ENCODE measurements at places on chromosomes 7 and 10. TPM values are rescaled to one million over a fixed set of nuclear protein-coding genes. Genes with fewer than 3 reads are reported as not detected.

DNA sequence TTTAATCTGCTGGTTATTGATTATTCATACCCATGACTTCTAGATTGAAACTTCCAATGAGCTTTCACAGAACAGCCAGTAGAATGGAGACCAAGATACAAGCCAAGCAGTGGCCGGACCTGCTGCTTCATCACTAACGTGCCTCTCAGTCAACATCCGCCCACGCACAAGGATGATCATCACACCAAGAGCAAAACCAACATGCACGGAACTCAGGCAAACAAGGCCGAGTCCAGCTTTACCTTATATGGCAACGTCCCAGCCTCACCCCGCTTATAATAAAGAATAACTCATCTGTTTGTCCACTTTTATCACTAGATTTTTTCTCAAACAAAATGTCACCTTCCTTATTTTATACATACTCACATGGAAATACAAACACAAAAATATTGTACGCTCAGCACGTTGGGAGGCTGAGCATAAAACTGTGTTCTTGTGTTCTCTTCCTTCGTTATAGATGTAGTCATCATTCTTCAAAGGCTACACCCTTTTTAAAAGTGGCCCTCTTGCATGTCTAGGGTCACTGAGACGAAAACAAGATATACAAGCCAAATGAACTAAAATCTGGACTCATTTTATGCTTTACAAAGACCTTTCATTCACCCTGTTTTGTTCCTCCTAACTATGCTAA, 122.7 kb downstream of the SFMBT2 start:
- DNase-seq: no peak

The IDI2 gene
- not detected for total RNA-seq

The CALHM1 gene
- not detected for total RNA-seq

GRCh38 chr7:3321206-3321605, 20.2 kb downstream of the SDK1 start:
- no peak for DNase-seq
